Activated CD8-positive, alpha-beta memory T cell treated with anti-CD3 and anti-CD28 coated beads for 4 hours (primary cell): ENCODE measurements at places on chromosomes 7 and 10.

DNA sequence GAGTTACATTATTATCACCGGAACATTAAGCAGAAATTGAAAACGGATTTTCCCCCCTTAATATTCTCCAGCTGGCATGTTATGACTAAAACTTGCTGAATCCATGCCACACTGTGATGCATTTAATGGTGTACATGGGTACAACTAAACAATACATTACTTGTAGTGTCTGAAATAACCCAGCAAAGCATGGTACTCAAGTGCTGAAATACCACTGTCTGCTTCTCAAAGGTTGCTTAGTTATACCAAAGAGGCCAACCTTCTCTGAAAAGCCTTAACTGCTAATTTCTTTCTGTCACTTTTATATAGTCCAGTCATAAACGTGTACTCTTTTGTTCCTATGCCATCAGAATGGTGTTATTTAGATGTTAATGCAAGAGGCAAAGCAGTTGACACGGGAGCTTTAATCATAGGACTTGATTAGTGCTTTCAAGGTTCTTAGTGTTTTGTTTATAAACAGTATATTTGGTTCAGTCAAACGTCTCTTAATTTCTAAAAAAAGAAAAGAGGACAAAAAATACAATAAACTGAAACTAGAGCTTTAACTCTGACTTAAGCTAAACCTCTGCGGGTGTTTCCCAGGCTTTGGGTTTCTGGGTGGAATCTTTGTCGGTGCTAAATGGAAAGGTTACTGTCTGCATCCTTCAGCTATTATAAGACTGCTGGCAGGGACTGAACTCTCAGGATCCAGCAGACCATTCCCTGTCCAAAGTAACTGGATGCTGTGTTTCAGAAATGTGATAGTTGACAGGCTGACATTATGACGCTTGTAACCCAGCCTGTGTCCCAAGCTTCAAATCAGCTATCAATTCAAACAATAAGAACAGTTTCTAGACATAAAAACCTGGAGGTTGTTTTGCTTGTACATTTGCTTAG lies 202.6 kb downstream of the PPP1R3A start:
- DNase-seq, result no peak

DNA sequence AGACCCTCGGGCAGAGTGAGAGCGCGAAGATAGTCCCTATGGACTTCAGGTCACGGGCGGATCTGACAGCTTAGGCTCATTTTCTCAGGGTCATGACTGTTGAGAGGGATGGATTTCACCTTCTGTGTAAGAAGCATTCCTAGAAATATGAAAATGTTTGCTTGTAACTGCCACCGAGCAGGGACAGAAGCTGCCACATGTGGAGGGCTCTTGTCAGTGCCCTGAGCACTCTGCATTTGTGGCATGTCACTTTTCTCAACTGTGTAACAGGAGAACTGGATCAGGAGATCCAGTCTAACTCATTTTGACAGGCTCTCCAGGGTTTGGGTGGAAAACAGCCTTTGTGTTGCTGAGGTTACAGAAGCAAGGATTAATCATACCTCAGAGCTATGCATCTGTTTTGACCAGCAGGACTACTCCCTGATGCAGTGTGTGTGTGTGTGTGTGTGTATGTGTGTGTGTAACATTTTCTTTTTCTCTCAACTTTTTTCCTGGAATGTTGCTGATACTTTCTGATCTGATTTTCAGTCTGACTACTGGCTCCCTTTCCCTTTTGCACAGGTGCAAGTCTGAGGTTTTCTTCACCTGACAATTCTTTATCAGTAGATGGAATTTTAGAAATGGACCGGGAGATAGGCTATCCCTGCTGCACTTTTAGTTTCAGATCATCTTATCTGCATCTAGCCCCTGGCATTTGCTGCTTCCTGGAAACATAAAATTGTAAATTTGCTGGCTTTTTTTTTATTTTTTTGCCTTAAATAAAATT lies 183.3 kb downstream of the STK31 start:
- DNase-seq, result no peak

DNA sequence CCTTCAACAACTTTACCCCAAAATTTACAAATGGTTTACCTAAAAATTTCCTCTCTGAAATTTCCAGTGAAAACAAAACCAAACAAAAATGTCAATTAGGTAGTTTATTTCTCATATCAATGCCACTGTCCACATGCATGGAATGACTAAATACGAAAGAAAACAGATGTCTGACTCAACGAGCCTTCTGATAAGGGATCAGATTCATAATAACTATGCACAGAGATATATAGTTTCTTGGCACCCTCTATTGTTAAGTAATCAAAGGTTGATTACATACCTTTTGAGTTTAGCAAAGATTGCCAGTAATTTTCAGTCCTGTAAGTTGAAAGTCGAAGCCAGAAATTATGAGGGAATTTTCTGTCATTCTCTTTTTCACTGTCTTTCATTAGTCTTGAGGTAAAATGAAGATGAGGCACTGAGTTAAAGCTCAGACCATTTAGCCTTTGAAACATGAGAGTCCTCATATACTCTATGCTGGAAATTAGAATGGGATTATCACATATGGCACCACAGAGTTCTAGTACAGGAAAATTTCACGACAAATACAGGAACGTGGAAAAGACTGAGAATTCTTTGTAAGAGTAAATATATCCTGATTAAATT lies 519.1 kb upstream of the ANKRD30A start:
- DNase-seq, result no peak

DNA sequence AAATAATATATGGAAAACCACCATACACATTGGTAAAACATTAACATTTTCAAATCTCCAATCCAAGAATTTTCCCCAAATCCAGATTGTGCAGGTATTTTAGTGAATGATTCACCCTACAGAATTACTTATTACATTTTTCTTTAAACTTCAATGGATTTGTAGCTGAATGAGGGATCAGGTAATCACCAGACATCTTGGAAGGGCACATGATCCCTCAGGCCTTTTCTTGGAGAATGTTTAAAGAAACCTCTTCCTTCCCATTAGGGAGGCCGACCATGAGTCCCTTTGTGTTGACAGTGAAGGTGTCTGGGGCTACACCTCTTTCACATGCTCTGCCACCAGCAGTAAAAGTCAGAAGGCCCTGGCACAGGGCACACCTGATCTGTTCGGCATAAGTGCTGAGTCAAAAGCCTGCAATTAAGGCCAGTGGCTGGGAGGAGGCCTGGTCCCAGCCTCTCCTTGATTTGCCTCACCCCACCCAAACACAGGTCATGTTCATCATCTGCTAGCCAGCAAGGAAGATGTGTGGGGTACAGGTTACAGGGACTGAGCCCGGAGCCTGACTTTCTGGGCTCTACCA lies 207.7 kb downstream of the SNX10 start:
- DNase-seq, result no peak

DNA sequence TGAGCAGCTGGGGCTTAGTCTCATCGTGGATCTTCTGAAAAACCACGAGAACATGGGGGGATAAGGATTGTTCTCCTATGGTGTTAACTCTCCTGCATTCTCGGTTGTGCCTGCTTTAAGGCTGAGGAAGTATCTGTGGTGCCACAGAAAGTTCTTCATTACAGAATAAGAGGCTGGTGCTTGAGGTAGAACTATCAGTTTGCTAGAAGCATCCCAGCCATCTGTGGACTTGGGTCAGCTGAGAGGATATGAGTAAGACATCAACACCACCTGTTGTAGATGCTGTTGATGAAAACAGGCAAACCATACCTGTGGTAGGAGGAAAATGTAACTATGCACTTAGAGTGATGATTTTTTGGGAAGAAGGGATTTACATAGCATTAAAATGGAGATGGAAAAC lies 416.6 kb downstream of the PHTF2 start:
- no peak for DNase-seq

DNA sequence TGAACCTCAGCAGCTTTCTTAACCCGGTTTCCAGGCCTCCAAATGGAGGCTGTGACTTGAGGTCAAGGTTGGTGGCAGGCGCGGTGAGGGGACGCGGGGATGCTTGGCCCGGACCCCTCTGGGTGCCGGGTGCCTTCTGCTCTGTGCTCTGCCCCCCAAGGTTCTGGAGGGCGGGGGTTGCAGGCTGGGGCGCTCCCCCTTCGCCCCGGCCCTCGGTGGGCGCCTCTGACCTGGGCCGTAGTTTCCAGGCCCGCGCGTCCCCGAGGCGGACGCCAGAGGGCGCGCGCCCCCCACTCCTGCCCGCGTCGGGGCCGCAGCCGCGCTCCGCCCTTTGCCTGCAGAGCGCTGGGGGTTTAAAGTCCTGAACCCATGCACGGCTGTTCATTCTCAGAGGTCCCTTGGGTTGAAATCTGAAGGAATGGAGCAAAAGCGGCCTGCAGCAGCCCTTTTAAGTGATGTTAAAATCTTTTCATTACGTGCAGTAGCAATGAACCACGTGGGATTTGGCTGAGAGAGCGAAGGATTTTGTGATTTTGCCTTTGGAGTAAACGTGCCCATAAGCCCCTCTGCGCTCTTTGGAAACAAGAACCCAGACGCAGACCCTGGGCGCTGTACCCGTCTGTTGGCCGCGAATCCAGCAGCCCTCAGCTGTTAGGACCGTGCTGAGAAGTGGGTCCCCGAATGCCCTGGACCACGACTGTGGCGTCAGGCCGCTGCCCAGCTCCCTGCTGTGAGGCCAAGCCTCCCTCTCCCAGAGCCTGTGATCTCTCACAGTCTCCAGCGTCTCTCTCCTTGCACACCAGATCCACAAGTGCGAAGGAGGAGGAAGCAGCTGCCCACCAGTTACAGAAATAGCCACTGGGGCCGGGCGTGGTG lies 135.0 kb downstream of the ACTR3B start:
- DNase-seq, result no peak

- no peak for DNase-seq
These were observed 39.9 kb upstream of the EZH2 start for GRCh38 chr7:148924011-148924410.

DNA sequence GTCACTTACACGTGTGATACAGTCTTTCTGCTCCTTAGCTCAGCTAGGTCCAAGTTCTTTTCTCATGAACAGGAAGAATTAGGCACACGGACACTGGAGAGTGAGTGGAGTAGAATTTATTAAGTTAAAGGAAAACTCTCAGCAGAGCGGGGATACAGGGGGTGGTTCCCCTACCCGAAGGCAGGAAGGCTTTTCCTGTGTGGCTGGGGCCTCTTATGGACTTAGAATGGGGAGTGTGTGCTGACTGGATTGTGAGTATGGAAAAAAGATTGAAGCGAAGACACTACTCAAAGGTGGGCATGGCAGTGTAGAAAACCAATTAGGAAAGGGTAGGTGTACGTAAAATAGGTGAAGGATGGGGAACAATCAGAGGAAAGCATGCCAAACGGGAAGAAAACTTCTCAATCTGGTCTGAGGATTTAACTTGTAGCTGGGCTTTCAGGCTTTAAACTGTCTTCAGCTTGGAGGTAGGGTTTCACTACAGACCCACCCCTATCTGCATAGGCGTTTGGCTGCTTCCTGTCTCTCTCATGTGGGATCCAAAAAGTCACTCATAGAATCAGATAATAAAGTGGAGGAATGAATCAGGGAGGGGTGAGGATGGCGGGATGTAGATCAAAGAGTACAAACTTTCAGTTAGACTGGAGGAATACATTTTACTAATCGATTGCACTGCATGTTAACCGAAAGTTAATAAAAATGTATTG lies 104.2 kb downstream of the ANKRD7 start:
- DNase-seq, result no peak

DNA sequence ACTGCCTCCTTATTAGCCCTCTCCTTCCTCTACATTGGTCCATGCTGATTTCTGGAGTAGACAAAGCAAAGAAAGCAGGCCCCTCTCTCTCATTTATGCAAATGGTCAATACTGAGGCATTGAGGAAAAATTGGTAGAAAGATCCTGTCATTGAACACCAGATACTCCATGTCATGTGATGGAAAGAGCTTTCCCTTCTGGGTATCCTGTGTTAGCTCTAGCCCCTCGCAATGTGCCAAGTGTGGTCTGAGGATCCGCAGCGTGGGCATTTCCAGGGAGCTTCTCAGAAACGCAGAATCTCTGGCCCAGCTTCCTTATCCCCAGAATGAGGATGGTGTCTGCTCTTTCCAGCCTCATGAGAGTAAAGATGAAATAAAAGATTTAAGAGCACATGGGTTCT lies 159.1 kb downstream of the CREB5 start:
- no peak for DNase-seq

DNA sequence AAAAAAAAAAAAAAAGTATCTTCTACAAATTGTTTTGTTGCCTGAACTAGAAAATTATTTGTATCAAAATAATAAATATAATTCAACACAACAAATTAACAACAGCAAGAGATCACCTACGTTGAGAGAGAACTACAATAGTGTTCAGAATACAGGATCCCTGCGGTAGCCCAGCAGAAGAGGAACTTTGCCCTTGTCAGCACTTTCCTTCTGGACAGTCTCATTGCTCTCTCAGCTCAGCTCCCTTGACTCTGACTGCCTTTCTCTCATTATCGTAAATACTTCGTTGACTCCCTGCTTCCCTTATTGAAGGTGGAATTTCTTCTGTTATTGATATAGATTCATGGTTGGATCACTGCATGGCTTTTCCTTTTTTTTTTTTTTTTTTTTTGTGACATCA lies 469.5 kb upstream of the VSTM2A start:
- DNase-seq, result no peak

DNA sequence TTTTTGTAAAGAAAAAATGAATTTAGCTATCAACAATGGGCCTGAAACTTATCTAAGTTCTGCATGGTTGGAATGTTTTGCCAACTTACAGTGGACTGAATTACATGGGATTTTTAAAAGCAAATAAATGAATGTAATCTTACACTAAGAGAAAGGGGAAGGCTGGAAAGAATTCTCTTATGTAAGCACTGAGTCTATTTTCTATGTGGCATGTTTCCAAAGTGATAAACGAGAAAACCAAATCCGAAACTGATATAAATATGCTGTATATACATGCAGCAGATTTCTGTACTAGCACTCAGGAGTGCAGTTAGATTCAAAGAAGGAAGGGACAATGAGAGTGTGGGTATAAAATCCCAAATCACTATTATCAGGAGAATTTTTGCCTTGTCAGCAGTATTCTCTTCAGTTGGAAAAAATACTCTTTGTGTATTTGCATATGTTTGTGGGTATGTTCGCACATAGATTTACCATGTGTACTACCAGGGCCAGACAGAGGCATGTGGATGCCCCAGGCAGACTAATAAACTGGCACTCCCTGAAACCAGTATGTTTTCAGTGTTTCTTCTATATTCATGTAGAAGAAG lies 334.3 kb upstream of the SEMA3D start:
- no peak for DNase-seq

DNA sequence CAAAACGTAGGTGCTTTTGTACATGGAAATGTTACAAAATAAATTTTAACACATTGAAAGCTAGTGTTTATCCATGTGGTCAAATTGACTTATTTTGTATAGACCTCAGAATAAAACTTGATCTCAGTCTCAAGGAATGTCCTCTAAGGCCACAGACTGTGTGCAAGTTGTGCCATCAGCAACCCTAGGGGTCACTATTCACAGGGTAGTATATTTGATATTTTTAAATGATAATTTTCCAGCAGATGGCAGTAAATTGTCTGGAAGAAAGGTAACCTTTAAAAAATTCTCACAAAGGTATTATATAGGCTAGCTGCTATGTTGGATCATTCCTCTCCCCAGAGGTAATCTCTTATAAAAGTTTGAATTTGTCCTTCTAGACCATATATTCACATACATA lies 12.9 kb upstream of the SNX10 start:
- DNase-seq, result no peak

DNA sequence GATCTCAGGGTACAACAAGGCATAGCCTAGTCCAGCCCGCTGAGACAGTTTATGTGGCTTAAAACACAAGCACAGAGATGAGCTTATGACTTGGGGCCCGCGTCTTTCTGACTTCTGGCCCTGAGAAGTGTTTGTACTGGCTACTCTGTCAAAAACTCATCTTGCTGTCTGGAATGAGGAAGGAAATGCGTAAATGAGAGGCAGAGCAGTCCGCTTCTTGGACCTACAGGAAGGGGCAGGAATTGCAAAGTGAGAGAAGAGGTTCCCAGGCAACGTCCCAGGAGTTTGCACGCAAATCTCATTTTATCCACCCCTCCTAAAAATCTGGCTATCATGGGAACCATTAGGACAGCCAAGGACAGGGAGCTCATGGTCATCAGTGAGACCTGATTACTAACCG lies 5.5 kb downstream of the ANXA11 start:
- no peak for DNase-seq
